ENCODE measurements at places on chromosomes 1 and 21.

GRCh38 chr1:54706419-54706818 lies 9.2 kb upstream of the TTC4 start:
- no peak for DNase-seq

GRCh38 chr1:186837806-186838205 lies 9.1 kb downstream of the PLA2G4A start:
- no peak for DNase-seq

- DNase-seq = no peak
Measured at GRCh38 chr1:43492826-43493225, 37.9 kb upstream of the PTPRF start.

- no peak for DNase-seq
Measured at GRCh38 chr1:99292886-99293285, 28.6 kb downstream of the PLPPR4 start.

DNA sequence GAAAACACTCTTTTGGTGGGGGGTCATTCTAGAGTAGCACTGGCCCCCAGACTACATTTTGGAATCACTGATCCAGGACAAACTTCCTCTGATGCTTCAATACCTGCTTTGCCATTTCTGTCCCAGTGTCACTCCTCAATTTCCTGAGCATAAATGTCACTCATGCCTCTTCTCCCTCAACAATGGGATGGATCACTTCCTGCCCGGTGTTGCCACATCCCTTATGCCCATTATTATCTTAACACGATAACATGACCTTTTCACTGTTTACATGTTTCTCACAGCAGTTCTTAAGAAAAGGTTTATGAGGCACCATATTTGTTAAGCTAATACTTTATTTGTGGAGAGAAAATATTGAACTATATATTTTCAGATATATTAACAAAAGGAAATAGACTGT lies 3.9 kb upstream of the ITLN1 start:
- no peak for DNase-seq

DNA sequence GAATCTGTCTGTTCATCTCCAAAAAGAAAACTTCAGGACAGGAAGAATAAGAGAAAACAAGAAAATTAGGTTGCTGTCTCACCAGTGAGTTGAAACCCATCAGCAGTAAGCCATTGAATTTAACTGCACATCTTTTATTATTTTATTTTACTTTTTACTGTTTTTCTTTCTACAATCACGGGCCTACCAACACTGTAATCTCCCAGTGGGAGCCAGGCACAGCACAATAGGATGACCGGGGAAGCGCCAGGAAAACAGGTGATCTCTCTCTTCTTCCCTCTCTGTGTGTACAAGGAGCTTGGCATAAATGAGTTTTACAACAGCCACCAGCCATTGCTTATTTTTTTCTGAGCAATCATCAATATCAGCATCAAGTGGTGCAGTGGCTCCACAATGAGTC lies 113.1 kb upstream of the ESRRG start:
- DNase-seq = no peak

- DNase-seq = no peak
Measured at GRCh38 chr1:42240966-42241755, 76.6 kb upstream of the GUCA2A start.

GRCh38 chr1:178360421-178360820 lies 136.3 kb downstream of the CLEC20A start:
- no peak for DNase-seq

GRCh38 chr21:17673261-17674020 lies 60.7 kb upstream of the BTG3 start:
- DNase-seq = no peak

DNA sequence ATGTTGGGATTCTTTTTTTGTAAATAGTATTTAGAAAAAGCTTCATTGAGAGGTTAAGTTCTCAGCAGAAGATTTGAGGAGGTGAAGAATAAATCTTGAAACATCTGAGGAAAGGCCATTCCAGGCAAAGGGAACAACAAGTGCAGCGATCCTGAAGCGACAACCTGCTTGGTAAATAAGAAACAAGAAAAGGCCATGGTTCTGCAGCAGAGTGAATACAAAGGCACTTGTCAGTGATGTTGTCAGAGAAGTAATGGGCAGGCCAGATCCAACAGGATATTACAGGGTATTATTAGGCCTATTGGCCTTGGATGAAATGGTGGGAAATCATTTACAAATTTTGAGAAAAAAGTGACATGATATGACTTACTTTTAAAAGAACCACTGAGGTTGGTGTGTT lies 960.0 kb downstream of the PLA2G4A start:
- DNase-seq = no peak

DNA sequence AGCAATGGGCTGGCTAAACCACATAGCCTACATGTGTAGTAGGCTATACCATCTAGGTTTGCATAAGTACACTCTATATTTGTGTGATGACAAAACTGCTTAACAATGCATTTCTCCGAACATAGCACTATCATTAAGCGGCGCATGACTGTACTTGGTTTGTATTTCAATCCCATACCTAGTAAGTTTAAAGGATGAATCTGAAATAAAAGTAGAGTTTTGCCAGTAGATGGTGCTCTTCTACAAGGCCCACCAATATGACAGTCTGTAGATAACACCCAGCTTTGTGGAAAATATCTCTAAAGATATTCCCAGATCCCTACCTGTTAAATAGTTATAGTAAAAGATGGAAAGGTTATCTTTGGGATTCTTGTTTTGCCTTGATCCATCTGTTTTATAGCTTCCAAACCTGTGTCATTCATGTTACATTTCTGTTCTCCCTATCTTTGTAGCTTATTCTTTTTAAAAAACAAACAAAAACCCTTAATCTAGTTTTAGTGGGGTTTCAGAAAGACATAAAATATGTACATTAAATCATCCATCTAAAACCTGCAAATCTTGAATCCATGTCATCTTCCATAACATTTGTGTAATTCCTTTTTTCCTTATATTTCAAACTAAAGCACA lies 33.9 kb upstream of the ASPM start:
- DNase-seq = no peak

GRCh38 chr21:21028275-21028820 lies 30.1 kb downstream of the NCAM2 start:
- no peak for DNase-seq

DNA sequence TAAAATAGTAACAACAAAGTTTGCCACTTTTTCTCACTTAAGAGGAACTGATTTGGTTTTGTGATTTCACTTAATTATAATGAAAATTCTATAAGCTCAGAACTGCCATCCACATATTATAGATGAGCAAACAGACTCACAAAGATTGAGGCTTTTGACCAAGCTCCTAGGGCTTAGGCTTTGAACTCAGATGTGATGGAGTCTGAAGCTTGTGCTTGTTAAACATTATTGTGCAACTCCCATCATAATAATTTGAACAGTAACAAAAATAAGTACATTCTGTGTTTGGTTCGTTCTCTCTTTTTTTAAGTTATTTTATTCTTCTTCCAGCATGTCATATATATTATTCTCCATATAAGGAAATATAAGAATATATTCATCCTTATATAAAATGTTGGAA lies 403.4 kb downstream of the PTPRC start:
- no peak for DNase-seq

Measured in activated naive CD4-positive, alpha-beta T cell (primary cell).